ENCODE measurements at places on chromosomes 3 and 15.

GRCh38 chr3:17233398-17233800 is 348.6 kb downstream of the PLCL2 start:
- peak; percentile 54 for DNase-seq

- no peak for DNase-seq
These were observed 191.3 kb downstream of the UBE3A start for GRCh38 chr15:25247407-25248038.

- DNase-seq = no peak
These were observed 5.2 kb upstream of the EBLN2 start for GRCh38 chr3:73056014-73056844.

DNA sequence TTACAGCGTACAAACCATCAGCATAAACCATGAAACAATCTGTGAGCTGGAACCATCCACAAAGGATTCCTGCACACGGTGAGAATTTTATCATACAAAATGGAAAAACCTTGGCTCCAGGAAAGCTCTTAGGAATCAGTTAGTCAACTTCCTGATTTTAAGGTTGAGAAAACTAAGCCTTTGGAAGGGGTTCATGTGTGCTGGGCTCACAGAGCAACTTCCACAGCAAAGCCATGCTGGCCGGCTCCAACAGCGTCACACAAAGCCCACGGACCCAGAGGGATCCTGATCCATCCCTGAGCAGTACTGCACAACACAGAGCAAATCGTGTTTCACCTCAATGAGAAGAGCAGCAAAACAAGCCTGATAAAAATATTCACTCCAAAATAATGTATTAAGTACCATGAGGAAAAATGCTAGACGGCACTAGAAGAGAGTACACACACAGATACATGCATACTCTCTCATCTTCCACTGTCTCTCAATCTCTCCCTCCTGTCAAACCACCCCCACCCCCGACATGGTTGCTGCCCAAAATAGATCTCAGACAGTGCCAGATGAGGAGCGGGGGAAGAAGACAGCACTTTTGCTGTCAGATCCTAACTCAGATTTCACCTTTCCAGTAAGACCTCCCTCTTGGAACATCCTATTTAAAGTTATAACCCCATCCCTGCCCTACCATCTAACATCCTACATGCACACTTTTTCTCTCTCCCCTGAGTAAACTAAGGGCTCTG is 58.6 kb downstream of the MB21D2 start:
- no peak for DNase-seq

DNA sequence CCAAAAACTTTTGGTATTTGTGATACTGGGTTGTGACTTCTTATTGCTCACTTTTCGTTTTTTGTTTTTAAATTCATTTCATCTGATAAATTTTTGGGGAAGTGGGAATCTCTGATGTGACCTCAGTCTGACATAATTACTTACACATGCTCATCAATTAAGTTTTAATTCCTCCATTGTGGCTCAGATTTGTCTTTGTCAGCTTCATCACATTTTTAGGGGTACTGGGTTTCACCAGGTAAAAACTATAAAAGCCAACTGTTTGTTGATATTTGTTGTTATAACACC is 425.3 kb upstream of the TGFBR2 start:
- no peak for DNase-seq

GRCh38 chr3:116640109-116640508 is 69.5 kb upstream of the TUSC7 start:
- DNase-seq = no peak

GRCh38 chr15:99632521-99632920 is 66.7 kb downstream of the MEF2A start:
- DNase-seq = no peak

DNA sequence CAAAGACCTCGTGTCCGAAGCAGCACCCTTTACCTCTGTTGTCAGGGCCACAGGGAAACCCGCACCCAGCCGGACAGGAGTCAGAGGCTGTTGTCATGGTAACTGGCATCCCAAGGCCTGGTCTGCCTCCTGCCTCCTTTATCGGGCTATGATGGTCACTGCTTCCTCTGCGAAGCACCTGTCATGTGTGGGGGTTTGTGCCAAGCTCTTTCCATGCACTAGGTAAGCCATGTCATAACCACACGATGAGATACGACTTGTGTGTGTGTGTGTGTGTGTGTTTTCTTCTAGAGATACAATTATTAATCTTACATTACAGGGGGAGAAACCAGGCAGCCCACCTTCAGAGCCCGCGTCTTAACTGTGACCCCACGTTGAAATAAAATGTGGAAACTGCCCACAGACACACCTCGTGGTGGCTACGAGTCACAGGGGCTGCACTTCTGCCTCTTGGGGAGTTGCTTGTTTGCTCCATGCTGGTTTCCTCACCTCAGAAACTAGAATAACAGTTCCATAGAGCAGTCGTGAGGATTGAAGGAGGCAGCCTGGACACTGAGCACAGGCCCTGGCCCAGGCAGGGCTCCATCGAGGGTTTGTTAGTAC is 18.0 kb downstream of the ZDHHC19 start:
- DNase-seq = no peak

DNA sequence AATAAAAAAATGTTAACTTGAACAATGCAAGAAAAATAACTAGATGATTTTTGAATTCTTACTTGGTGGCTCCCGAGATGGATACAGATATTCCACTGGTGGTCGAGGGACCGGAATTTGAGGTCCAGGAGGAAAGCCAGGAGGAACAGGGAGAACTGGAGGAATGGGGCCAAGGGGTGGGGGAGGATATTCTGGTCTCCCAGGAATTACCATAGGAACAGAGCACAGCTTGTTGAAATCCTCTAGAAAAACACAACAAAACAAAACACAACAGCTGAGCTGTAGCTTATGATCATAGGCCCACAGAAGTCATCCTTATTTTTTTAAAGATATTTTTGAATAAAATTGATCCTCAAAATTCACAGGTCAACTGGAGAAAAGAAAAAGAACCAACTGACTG is 129.4 kb downstream of the FBN1 start:
- no peak for DNase-seq

DNA sequence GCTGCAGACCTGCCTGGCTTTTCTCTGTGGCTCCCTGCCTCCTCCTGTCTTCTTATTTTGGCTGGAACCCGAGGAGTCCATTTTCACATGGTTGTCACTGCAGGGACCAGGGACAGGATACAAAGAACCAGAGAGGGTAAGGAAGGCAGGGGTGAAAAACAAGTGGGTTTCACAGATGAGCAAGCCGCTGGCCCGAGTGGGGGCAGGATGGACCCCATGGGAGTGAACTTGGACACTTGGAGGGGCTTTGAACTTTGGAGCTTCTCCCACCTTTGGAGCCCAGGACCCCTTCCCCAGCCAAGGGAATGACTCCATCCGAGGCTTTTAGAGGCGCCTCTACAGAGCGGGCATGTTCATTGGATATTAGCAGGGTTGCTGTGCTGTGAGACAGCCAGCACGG is 26.9 kb upstream of the ADCY5 start:
- DNase-seq = no peak

- peak; percentile 48 for DNase-seq
These were observed 176.7 kb downstream of the PDZRN3 start for GRCh38 chr3:73448041-73448440.

DNA sequence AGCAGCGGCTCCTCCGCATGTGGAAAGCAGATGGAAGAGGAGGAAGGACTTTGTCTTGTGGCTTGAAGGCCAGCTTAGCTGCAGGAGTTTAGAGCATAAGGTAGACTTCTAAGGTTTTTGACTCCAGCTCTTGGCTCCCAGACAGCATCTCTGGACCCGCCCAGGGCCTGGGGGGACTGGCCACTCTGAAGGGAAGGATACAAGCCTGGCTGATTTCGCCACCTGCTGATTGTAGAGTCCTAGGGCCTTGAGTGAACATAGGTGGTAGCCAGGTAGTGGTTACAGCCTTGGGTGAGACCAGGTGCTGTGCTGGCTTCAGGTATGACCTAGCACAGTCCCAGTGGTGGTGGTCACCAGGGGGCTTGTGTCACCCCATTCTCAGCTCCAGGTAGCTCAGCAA is 48.4 kb upstream of the RPL35A start:
- DNase-seq = no peak

- DNase-seq = no peak
These were observed 4.1 kb upstream of the MB21D2 start for GRCh38 chr3:192921793-192922192.

- DNase-seq = peak; percentile 92
These were observed 110.5 kb upstream of the RAP2B start for GRCh38 chr3:153051427-153052095.

DNA sequence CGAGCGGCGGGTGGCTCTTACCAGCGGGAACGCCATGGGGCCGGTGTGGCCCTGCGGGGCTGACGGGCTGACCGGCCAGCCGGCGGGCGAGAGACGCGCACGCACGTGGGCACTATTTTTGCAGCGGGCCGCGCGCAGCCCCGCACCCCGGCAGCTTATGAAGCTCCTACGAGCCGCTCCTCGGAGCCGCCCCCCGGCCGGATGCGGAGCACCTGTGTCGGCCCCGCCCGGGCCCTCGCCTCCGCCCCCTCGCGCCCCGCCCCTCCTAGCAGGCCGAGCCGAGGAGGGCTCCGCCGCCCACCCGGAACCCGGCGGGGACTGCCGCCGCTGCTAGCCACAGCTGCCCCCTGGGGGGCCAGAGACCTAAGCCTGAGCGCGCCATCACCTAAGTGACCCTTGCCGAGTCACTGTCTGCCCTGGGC is 683 bp upstream of the CPEB1 start:
- DNase-seq = no peak

DNA sequence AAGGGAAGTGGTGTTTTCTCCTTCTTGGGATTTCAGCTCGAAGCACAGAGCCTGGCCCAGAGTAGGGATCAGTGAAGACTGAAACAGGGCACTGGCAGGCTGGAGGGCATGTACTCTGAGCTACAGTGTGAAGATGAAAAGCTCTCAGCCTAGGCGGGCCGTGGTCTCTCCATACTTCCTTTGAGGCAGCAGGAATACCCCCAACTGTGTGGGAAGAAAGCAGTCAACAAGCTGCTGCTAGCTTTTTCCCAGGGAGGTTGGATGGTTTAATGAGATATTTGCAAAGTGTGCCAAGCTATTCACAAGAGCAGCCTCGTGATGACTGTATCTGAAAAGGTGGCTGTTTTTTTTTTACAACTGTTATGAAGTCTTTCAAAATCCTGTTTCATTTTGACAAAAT is 47.2 kb downstream of the NMNAT3 start:
- DNase-seq = no peak

- DNase-seq = peak; percentile 21
These were observed 379.3 kb upstream of the CBLB start for GRCh38 chr3:106247902-106248684.

DNA sequence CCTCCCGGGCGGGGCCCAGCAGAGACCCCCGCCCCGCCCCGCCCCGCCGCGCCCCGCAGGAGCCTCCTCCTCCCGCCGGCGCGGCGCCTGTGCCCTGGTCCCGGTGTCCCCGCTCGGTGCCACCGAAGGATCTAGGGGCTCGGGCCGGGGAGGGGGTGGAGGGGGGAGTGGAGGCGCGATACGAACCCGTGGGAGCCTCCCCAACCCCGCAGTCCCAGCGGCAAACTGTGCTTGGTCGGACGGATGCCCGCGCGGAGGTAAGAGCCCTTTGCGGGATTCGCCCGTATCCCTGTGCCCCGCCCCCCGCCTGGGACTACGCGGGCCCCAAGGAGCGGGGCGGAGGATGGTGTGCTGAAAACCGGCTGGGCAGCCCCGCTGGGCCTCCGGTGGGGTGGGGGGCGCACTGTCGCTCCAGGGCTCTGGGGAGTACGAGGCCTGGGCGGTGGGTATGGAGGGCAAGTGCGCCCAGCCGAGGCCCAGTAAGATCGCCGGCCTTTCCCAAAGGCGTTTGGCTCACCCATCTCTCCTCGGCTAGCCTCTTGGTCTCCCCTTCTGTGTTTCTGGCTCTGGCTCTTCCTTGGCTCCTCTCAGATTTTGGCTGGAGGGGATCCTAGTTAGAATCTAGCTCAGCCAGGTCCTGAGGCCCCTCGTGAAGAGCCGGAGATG is 65.6 kb upstream of the POLG start:
- DNase-seq = no peak

DNA sequence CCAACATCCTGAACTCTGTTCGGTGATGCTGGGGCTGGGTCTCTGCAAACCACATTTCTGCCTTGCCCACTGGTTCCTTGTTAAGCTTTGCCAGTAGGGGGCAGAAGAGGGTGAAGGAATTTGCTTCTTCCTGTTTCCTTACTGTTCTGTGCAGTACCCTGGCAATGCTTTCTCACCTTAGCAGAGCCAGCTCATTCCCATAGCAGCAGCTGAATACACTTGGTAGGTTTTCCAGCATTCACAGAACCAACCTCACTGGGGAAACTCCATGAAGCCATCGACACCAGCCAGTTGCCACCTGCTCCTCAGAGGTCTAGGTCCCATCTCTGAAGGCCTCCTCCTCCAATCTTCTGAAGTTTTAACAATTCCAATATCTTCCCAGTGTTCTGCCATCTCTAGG is 308.4 kb downstream of the PDCD6IP start:
- DNase-seq = no peak

DNA sequence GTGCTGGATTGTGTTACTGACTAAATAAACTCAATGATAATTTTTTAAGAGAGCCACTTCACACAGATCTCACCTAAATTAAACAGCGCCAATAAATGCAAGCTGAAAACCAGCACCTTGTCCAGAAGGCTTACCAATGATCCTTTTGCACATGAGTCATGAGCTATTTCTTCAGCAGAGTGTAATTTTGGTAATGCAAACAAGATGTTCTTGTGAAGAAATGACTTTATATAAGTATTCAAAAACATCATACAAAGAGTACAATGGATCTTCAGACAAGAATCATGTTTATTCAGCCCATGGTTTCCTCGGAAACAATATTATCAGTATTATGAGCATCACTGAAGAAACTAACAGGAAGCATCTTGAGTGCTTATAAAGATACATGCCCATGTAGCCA is 263.8 kb upstream of the UBE2E2 start:
- no peak for DNase-seq

GRCh38 chr3:195450731-195451229 is 8.0 kb upstream of the ACAP2 start:
- DNase-seq = no peak

DNA sequence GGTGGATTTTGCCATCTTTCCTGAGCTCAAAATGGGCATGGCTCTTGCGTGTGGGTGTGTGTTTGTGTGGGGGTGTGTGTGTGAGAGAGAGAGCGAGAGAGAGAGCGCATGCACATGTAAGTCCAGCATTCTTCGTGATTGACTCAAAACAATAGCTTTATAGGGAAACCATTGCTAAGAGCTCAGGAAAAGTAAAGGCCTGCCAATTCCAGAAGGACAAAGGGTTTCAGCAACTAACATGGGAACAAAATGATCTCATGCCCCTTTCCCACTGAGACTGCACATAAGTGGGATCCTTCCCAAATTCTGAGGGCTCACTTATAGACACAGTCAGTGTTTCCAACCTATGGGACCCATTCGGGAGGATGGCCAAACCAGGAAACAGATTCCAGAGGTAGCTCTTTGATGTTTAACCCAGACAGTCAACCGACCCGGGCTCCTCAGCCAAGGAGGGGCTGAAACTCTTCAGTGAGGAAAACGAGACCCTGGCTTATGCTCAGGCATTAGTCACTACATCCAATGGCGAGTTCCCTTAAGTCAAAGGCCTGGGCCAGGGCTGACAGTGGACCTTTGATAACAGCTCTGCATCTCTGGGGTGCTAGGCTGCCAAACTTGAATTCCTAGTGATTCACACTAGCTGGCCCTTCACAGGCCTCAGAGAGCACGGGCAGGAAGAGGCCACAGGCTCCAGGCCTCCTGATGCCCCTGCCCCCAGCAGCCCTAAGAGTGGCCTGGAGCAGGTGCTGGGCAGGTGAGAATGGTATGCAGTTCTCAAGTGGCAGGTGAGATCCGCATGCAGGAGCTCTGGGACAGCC is 305.0 kb upstream of the C2CD4B start:
- DNase-seq = peak; percentile 98

GRCh38 chr3:79148786-79149185 is 619.0 kb downstream of the ROBO1 start:
- DNase-seq = peak; percentile 30

Data from astrocyte (in vitro differentiated cells and primary cell).